ENCODE measurements at places on chromosomes 13 and 19.

- DNase-seq, result no peak
Observed at GRCh38 chr19:19324059-19324770, 3.6 kb downstream of the MAU2 start.

GRCh38 chr13:76350399-76350798 lies 535.8 kb downstream of the KCTD12 start:
- DNase-seq, result no peak

GRCh38 chr13:106425661-106426060 lies 109.8 kb downstream of the EFNB2 start:
- no peak for DNase-seq

GRCh38 chr13:111181977-111182376 lies 66.9 kb downstream of the ARHGEF7 start:
- no peak for DNase-seq

DNA sequence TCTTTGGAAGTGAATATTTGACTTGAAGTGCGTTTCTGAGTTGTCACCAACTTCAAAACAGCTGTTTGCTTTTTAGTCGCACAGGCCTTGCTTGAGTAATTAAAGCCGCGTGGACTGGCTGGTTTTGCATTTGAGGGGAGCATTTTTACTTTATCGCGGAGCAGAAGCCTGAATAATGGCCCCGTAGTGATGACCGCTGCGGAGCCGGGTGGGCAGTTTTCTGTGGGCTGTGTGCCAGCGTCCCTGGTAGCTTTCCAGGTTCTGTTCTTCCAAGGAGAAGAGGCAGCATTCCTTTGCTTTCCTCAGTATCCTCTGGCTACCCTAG lies 1.1 kb downstream of the NAA16 start:
- DNase-seq, result peak; percentile 34

GRCh38 chr13:25966086-25966485 lies 85.7 kb downstream of the SHISA2 start:
- no peak for DNase-seq

DNA sequence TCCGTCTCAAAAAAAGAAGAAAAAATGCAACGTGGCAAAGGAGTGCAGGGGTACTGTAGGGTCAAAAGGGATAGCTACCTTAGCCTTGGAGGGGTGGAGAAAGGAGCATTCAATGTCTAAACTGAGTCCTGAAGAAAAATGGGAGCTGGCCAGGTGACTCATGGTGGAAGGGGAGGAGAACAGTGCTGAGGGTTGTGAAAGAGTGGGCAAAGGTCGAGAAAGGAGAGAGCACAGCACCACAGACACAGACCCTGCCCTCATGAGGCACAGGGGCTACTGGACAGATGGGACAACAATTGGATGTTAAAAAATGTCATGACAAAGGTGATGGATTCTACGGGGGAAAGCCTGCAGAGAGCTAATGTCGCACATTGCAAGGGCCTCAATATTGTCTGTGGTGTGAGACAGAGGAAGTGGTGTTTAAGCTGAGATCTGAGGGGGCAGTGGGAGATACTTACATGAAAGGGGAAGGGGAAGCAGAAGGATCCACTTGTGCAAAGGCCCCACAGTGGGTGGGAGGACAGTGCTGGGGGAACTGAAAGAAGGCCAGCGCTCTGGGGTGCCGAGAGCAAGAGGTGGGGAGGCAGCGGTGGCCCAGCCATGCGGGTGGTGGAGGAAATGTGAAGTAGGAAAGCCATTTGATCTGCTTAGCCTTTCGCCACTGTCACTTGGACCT lies 42.9 kb upstream of the URAD start:
- DNase-seq, result no peak

DNA sequence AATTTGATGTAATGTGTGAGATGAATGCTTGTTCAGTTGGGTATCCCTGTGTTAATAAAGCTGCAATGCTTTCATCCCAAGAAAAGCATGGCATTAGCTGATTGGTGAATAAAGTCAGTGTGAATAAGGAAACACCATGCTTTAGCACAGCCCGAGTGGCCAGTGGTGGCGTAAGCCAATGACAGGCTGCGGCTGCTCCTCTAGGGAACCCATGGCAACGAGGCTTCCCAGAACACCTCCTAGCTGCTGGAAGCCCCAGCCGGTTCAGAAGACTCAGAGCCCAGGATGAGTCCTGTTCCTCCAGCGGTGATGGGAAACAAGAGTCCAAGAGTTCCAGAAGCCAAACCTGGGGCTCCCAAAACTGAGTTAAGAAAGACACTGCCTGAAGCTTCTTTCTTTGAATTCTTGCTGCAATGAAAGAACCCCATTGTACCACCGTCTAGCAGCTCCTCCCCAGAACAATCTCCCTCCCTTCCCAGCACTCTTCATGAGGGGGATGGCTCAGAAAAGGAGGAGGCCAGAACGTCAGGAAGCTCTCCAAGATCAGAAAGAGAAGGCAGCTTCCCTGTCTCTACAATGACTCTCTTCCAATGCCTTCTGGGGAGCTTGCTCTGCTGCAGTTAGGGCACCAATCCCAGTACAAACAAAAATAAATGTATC lies 58.2 kb downstream of the TSHZ3 start:
- DNase-seq, result no peak

- DNase-seq, result no peak
Observed at GRCh38 chr13:89899302-89900103, 1448.0 kb upstream of the MIR17HG start.

All from D341Med (cell line).